ENCODE measurements at places on chromosomes 7 and 10.

DNA sequence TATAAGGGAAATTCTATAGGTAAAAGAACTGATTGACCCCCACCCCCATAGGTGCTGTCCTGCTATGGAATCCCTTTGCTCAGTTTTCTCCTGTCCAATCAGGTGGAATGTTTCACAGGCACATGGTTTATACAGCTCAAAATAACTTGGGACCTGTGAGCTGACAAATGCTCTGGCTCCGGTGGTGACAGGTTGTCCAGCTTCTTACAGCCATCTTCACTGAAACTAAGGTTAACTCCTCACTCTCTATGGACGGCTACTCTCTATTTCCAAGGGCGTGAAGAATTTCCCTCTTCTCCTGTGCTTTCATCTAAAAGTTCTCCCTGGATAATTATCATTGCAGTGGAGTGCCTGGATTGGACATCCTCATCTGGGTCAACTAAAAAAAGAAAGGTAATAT lies at the start of gene MYPN:
Gene MYPN (plus strand): TSS at position 158 of the 400 bp plus-strand sequence. CDS start 11,951 bp downstream, outside the sequence.
- no peak for DNase-seq

- no peak for DNase-seq
Observed at GRCh38 chr7:27944643-27945042, 204.7 kb downstream of the TAX1BP1 start.

GRCh38 chr7:11332186-11332864 lies 358.7 kb downstream of the PHF14 start:
- no peak for DNase-seq

- no peak for DNase-seq
Observed at GRCh38 chr10:45353186-45353585, 20.8 kb upstream of the ALOX5 start.

DNA sequence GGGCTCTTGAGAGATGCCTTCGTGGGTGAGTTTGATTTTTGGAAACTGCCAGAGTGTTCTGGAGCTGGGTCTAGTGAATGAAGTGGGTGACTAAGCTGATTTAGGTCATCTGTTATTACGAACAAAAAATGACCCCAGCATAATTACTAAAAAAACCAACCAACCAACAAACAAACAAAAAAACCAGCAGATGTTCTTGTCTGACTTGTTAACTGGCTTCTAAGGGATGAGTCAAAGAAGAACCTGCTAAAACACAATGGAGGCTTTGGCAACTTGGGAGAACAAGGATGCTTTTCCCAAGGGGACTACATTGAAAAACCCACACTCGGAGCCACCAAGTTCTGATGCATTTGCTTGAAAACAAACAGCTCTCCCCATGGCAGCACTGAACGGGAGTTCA lies 11.5 kb downstream of the TACR2 start:
- DNase-seq = peak; percentile 56

DNA sequence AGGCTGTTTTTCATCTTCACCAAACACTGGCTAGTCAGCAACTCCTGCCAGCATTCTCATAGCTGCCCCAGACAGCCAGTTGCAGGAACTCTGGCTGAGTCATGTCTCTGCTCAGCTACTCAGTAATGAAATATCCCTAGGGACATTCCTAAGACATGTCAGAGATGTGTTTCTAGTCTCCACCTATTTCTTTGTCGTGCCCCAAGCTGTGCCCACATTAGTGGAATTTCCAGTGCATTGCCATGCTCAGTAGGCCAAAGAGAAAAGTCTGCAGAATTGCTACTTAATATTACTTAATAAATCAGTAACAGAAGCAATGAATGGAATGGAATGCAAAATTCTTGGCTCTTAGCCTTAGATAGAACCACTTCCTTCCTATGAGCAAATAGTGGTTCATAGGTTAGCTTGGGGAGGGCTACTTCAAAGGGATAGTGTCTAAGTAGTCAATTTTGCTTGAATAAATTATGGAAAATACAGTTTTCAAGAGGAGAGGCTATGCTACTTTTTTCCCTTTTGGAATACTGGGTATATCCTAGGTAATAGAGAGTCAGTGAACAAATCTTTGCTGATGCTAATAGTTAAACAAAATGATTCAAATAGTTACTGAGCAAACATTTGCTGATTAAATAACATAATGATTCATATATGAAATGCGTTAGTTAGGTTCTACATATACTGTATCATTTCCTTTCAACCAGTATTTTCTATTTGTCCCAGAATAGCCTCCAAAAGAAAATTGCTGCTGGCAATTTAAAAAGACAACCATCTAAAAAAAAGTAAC lies 23.6 kb upstream of the SEMA3C start:
- peak; percentile 96 for DNase-seq

- no peak for DNase-seq
Observed at GRCh38 chr10:69375307-69376151, 41.2 kb downstream of the TACR2 start.

GRCh38 chr7:37322831-37323230 lies 125.8 kb downstream of the ELMO1 start:
- no peak for DNase-seq

DNA sequence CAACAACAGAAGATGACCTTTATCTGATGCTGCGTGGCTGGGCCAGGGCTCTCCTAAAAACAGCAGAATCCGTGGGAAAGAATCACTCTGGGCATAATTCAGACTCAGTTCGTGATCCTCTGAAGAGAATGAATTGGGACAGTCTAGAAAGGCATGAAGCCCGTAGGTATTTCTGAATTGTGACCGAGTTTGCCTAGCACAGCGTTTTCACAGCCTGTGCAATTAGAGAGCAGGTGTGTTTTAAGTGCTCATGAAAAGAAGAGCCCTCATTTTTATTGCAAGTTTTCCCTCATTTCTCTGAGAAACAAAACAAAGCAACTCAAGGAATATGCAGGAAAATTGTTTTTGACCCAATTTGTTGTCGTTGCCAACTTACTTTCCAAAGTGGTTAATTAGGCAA lies 366.2 kb downstream of the WDR11 start:
- no peak for DNase-seq

DNA sequence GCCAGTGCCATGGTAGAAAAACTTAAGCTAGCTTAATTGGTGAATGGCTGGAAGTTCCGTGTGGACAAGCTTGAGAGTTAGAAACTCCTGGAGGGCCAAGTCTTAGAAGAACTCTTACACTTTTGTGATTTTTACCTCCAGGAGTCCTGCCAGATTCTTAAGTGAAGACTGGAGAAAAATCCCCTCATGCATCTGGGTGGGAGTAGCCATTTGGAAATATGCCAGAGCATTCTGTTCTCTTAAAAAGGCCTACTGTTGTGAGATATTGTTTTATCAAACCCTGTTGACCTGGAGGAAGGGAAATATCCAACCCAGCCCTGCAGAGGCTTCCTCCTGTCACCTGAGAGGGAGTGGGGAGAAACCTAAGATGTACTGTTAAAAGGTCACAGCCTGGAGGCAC lies 17.6 kb upstream of the MCM10 start:
- DNase-seq = no peak

DNA sequence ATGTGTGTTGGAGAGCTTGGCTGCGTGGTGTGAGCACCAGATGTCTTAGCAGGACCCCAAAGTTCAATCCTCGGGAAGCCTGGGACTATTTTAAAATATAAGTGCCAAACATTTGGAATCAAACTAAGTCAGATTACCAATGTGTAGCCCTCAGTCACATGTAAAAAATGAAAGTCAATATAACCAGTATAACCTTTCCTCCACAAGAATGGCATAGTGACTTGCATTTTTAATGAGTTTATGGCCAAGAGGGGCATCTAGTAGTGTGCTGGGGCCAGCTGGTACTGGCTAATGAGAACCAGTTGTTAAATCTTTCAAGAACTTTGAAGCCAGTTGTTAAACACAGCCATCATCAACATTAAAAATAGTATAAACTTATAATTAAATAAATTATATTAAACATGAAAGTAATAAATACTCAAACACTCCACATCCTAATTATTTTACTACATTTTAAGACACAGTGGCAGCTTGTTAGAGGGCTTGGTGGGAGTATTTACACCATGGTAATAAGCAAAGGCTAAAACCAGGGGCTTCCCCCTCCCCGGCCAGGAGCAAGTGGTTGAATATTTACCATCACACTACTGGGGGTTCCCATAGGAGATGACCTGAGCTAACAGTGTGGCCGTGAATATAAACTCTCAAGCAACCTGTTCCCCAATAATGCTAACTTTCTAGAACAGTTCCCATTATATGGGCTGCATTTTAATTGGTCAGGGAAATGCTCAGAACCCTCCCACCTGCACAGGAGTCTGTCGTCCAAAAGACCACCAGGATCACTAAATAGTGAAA lies 7.9 kb upstream of the FAM170B start:
- DNase-seq = no peak

- DNase-seq = no peak
Observed at GRCh38 chr10:15196021-15196834, 27.7 kb upstream of the NMT2 start.

- DNase-seq = no peak
Observed at GRCh38 chr7:135167365-135167917, 3.1 kb downstream of the CYREN start.

GRCh38 chr7:38881015-38881414 lies 28.0 kb downstream of the VPS41 start:
- DNase-seq = no peak

DNA sequence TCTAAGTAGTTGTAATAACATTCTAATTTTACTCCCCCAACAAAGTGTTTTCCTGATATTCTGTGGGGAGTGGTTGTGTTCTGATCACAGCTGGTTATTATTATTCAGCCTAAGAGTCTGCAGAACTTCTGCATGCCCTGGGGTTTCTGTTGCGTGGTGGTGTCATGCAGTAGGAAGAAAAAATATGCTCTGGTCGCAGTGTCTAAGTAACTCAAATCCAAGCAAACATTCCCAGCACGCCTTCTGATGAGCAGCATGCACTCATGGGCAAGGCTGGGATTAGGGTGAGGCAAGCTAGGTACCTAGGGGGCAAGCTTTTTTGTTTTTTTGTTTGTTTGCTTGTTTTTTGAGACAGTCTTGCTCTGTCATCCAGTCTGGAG lies 112.8 kb upstream of the KMT2E start:
- no peak for DNase-seq

DNA sequence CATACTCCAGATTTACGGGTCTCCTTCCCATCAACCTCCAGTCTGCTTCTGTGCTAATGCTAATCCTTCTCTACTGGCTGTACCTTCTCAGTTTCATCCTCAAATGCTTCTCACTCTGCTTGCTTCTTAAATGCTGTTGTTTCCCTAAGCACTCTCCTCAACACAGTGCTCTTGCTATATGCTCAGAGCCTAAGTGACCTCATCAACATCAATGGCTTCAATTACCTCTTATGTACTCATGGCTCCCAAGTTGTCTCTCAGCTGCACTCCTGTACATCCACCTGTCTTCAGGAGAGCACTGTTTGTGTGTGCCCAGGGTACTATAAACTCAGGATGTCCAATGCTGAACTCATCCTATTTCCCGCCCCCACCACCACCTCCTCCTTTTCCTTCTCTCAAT lies 22.5 kb downstream of the ELAPOR2 start:
- DNase-seq = no peak

- DNase-seq = no peak
Observed at GRCh38 chr10:49117376-49118070, 2.2 kb upstream of the VSTM4 start.

GRCh38 chr7:134554417-134554966 lies 5.6 kb downstream of the AKR1B15 start:
- DNase-seq = no peak

All from HCEC 1CT (cell line).